ENCODE measurements at places on chromosomes 11 and 22.

DNA sequence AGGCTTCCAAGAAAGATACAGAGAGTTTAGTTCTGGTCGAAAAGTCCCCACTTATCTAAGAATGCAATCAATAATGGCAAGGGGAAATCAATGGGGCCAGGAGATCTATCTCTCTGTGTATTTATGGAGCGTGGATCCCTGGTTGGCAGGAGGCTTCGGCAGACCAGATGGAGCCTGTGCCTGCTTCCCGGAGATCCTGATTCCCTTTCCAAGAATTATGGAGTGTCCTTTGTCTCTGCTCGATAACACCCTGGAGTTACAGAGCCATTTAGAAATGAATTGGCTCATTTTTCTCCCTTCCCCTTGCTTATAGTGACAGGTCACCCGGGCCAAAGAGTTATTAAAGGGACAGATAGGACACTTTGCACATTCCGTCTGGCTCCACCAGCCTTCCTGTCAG lies 92.4 kb downstream of the ISX start:
- DNase-seq: no peak

GRCh38 chr11:15884141-15884540 lies 472.2 kb downstream of the SOX6 start:
- DNase-seq: no peak

GRCh38 chr11:112186304-112186703 lies 11.0 kb downstream of the BCO2 start:
- no peak for DNase-seq

DNA sequence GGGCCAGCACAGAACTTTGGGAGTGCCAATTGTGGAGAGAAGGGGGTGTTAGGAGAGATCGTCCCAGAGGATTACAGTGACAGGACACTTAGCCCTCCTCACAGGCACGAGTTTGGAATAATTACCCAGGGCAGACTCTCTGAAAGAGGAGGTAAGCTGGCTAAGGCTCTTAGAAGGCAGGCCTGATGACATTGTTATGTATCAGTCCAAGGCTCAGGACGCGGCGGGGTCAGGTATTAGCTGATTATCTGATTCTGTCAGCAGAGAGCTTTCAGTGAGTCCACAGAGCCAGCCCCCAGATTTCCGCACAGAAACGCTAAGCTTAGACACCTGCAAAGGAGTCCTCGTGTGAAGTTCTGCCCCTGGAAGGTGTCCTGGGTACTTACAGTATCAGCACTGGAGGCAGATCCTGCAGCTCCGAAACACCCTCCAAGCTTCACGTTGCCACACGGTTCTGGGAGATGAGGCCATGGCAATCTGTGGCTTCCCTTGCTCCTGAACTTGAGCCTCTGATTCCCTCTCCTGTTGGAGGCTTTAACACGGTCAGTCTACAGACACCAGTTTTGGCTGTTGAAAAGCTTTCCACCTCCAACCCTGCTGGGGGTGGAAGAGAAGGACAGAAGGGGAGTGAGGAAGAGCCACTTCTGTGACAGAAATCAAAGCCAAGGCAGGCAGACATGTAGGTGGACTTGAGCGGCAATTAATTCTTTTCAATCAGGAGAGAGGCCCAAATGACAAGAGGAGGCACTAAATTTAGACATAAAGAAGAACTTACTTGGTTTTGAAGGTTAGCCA lies 123.6 kb upstream of the CADM1 start:
- DNase-seq: no peak

DNA sequence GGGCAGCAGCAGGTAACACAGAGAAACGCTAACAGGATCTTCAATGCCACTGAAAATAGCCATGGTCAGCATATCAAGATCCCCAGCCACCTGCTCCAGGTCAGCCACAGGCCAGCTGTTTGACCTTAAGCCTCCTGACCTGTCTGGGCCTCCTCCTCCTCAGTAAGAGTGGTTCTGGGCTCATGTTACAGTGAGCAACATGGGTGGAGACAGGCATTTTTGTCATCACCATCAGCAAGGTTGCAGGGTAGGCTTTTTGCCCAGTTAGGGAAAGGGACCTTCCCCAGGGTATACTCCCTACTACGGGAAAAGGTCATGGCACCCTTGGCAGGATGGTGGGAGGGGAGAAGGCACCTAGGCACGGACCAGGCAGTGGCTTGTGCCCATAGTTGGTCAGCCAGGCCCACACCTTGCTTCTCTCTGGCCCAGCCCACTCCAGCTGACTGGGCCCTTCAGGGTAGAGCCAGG lies 131.8 kb upstream of the PARVA start:
- no peak for DNase-seq

- DNase-seq: no peak
Observed at GRCh38 chr11:96338910-96339705, 3.9 kb downstream of the MAML2 start.

DNA sequence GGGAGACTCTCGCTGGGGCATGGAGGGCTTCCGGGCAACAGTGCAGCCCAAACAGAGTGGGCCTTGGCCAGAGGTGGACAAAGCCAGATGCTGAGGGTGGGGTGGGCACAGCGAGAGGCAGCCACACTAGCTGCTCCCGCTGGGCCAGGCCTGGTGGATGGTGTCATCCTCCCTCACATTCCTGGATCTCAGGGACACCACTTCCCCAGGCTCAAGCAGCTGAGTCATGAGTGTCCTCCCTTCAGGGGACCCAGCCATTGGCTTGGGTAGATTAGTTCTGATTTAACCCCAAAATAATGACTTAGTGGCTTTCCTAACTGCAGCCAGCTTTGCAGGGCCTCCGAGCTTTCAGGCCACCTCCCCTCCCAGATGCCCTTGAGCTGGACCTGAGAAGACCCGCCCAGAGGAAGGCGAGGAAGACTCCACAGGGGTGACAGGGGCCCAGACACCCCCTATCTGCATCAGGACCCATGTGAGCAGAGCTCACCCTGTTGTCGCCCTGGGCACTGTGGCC lies 25.9 kb upstream of the WNT7B start:
- no peak for DNase-seq

DNA sequence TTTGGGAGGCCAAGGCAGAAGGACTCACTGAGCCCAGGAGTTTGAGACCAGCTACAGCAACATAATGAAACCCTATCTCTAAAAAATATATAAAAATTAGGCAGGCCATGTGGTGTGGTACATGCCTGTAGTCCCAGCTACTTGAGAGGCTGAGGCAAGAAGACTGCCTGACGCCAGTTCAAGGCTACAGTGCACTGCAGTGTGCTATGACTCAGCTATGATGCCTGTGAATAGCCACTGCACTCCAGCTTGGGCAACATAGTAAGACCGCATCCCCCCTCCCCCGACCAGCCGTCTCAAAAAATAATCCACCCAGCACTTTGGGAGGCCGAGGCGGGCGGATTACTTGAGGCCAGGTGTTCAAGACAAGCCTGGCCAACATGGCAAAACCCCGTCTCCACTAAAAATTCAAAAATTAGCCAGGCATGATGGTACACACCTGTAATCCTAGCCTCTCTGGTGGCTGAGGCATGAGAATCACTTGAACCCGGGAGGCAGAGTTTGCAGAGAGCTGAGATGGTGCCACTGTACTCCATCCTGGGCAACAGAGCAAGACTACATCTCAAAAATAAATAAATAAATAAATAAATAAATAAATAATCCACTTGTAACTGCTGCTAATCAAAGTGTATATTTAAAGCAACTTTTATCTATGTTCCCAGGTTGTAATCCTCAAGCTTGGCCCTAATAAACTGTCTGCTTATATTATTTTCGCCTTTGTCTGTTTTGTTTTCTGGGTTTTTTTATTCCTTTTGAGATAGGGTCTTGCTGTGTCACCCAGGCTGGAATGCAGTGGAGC lies 7.8 kb downstream of the HPS5 start:
- no peak for DNase-seq

- DNase-seq: no peak
Observed at GRCh38 chr22:19201130-19201868, 22.8 kb upstream of the SLC25A1 start.

DNA sequence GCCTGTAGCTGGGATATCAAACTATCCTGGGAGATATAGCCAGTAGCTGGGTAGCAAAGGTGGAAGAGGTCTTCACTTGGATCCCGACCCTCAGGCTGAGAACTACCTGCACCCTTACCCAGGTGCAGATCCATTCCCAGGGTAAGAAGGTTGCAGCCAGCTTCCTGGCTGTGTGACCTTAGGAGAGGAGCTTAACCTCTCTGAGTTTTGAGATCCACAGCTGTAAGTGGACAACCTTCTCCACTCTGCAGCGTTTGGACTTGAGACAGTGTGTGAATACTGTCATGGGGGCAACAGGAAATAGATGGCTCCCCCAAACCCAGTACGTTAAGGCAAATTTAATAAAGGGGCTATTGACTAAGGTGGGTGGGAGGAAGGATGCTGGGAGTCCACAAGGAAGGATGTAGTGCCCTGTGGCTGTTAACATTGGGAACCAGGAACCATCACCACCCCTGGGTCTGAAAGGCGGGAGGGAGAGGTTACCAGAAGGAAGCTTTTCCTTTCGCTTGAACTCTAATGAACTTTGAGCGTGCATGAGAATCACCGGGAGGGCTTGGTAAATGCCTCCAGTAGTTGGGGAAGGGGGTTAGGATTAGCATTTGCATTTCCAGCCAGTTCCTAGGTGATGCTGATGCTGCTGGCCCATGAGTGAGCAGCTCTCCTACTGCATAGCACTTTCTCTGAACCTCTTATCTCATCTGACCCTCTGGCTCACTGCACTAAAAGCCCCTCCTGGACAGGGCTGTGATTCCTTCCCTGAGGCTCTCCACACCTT lies 24.4 kb downstream of the SGSM1 start:
- DNase-seq: no peak

DNA sequence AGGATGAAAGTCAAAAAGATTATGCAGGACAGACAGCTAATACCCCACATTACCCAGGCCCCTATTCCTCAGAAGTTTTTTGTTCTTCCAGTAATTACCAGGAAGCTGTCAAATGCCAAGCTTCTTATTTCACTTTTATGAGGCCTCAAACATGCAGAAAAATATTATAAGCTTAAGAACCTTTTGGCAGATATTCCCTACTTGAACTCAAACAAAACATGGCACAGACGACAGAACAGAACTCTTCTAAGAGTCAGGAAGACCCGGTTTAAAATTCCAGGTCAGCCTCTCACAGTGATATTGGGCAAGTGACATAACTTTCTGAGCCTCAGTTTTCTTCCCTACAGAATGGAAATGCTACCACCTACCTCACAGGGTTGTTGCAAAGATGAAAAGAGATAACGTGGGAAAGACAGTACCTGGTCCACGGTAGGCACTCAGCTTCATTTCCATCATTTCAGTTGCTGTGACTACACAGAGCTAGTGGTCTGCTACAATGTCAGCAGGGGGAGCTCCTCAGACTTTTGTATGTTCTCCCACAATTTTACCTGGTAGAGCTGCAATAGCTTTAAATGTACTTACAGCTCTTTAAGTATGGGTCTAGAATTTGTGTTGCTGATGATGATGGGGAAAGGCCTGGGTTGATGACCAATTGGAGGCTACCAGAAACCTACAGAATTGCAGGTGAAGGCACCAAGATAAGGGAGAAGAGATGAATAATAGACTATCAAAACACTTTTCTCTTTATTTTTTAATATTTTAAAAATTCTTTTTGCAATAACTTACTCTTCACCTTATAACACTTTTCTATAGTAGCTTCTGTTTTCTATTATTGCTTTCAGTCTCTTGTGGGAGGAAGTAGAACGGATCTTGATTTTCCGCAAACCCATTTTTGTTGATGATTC lies 98.3 kb upstream of the CHRM4 start:
- peak; percentile 37 for DNase-seq

- no peak for DNase-seq
Observed at GRCh38 chr11:113789675-113790320, 10.2 kb downstream of the CLDN25 start.

DNA sequence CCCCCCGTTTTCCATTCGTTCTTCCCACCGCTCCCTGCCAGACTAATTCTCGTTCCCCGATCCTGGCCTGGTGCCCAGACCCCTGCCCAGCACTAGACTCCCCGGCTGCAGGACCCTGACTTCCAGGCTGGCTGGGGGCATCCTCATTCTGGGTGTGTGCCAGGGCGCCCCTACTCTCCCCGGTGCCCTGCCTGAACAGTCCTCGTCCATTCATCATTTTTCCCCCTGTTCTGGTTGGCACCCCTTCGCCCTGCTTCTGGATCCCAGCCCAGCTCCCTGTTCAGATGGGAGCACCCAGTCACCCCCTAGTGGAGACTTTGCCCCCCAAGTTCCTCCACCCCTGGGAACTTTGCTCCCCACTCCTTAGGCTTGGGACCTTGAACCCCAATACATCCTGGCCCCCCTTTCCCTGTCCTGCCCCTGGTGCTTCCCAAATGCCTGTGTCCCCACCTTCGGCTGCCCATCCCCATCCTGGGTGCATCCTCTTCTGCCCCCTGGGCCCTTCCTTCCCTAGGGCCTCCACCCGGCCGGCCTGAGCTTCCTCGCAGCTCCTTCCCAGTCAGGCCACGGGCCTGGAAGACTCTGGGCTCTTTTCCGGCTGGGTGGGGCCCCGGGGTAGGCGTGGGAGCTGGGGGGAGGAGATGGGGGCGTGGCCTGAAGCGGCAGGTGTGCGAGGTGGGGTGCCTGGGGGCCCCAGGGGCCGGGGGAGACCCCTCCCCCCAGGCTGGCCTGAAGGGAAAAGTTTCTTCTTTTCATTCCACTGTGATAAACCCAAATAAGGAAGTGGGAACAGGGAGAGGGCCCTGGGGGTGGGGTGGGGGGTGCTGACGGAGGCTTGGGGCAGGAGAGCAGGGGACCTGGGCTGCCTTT lies 908 bp downstream of the PLCB3 start:
- no peak for DNase-seq

DNA sequence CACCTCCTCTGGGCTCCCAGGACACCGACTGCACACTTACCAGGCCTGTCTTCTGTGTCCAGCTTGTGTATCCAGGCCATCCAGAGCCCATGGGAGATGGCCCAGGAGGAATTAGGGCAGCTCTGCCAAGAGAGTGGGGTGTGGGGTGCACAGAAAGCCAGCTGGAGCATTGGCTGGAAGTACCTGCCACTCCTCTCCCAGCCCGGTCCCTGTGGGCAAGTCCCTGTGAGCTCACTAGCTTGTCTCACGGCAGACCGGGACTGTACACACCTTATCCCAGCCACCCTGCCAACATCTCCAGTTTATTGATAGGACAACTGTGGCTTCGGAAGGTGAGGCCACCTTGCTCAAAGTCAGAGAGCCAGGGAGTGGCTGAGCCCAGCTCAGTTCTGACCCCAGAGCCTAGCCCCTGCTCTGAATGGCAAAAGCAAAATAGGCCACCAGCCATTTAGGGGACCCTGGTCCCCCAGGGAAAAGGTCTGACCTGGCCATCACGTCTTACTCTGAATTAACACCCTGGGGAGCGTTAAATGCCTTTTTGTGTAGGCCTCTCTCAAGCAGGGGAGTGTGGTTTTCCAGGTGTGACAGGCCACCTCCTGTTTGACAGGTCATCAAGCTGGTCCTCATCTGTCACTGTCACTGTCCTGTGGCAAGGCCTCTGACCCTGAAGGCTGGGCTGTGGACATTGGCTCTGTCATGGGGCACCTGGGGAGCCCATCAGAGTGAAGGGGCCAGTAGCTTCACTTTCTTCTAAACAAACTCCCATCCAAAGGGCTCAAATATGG lies 15.1 kb downstream of the UQCR10 start:
- no peak for DNase-seq

- DNase-seq: no peak
Observed at GRCh38 chr11:27290261-27291050, 72.6 kb downstream of the CCDC34 start.
